Stomach (tissue), 19 donors: ENCODE measurements at places on chromosomes 3 and 15. TPM values are rescaled to one million over a fixed set of nuclear protein-coding genes. Genes with fewer than 3 reads are reported as not detected.
A peak's percentile ranks its signal among the peaks of the same experiment; 100 is the strongest.

Gene SIDT1
- 35.6 TPM for total RNA-seq

Gene CSK
- total RNA-seq = 15.2 TPM

Gene UBE2E2
- total RNA-seq = 128 TPM

Gene PTX3
- total RNA-seq = 5.9 TPM

Gene HTD2
- not detected for total RNA-seq

Gene GLDN
- not detected for total RNA-seq

Gene GOLGA6D
- 0.18 TPM for total RNA-seq

Gene SCAMP2
- 134 TPM for total RNA-seq

Gene CD200R1
- not detected for total RNA-seq

Gene GALK2
- 18.3 TPM for total RNA-seq

Gene SEMA5B
- total RNA-seq = 27.2 TPM

Gene SLC28A1
- not detected for total RNA-seq

Gene FSIP1
- total RNA-seq = 0.43 TPM

DNA sequence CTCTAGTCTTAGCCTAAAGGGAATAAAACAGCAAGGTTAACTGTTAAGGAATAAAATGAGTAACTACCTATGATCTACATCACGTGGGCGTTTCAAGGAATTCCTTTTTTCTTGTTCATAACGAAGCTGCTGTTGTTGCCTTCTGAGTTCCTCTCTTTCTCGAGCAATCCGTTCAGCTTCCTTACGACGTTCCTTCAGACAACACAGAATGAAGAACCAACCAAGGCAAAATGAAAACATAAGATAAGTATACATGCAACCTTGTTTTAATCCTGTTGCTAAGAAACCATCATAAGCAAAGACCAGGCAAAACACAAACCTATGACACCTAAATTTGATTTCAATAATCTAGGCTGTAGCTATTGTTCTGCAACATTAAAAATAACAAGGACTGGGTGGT, 44.1 kb downstream of the SLTM start:
- no peak for DNase-seq

- peak; percentile 36 for DNase-seq
Observed at GRCh38 chr3:23671851-23672589, 133.7 kb upstream of the UBE2E1 start.

DNA sequence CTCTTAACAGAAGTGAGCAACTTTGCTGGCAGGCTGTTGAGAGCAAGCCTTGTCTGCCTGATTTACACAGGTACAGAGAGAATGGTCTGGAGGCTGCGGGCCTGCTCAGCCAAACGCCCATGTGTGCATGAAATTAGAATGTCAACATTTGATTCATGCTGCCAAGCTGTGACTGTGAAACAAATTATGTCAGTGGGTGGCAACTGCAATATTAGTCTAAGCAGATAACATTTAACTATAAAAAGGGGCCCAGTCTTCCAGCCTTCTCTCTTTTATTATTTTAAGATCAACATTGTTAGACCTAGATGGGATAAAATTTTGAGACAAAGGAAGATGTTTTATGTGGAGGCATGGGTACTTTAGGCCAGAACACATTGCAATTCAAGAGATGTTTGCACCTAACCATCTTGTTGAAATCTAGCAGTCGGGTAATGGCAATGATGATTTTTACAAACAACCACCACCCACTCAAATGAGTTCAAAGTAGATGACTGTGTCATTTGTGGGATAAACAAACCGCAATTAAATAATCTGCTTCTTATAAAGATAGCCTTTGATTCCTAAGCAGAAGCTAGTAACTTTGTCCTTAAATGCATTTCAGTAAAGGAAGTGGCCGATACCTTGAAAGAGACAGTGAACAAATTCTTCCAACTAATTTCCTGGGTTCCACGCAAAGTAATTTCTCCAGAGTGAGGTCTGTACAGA, 70.2 kb downstream of the FOXB1 start:
- DNase-seq = peak; percentile 66

- DNase-seq = peak; percentile 21
Observed at GRCh38 chr15:98823616-98824015, 175.3 kb downstream of the IGF1R start.

DNA sequence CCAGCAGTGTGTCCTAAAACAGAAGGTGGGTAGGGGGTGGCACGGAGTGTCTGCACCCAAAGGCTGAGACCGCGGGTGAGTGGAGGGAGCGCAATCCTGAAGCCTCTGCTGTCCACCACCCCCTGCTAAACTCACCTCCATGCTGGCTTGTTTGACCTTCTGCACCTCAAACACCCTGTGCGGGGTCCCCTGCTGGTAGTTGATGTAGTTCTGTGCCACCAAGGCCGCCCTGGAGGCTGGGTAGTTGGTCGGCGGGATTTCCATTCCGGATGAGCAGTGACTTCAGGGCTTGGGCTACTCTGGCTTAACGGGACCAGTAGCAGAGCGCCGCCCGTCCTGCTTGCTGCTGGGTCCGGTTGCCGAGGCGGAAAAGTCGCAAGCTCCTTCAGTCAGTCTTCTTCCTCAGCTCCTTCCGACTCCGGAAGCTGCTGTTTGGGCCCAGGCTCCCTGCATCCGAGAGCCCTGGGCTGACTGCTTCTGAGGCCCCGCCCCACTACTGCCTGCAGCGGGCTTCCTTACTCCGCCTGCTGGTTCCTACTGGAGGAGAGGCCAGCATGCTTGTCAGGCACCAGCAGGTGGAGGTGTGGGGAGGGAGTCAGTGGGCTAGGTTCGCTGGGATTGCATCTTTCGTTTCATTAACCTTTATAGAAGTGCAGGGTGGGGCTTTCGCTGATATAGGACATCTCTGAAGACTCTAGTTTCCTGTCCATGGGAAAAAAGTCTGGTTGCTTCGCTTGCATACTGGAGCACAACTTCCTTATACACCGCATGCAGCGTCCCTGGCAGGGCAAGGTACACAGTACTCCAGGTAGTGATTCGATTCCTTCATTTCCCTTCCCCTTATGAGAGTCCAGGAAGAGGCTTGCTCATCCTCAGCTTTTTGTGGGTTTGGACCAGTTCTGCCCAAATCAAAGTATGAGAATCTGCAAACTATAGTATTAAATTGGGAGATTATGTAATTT, at the start of gene LXN:
Gene LXN, minus strand, starts transcription at position 434 of the 962 bp plus-strand sequence. Its CDS starts 170 bp downstream, at position 264.
- peak; percentile 90 for DNase-seq

- DNase-seq = no peak
Observed at GRCh38 chr3:143902210-143902609, 53.9 kb upstream of the SLC9A9 start.

- DNase-seq = no peak
Observed at GRCh38 chr3:57929988-57930387, 78.2 kb upstream of the FLNB start.

DNA sequence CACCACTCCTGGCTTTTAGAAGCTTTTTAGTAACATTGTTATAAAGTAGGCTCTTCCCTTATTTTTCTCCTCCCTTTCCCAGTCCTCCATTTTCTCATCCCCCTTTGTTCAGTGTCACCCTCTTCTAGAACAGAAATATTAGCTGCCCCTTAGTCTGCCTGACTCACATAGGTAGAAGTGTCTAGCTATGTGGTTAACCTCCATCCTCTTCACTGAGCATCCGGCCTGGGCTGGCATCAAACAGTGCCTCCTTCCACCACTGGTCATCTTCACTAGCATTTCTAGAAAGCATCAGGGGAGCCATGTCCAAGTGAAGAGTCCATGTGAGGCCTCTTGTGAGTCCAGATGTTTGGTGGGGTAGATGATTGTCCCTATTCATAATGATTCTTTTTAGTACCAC, 70.0 kb upstream of the SKOR1 start:
- no peak for DNase-seq

- DNase-seq = no peak
Observed at GRCh38 chr3:10653241-10653640, 147.9 kb upstream of the ATP2B2 start.

- no peak for DNase-seq
Observed at GRCh38 chr3:152402695-152403451, 134.1 kb downstream of the MBNL1 start.

- DNase-seq = no peak
Observed at GRCh38 chr3:77038930-77039605, 831 bp upstream of the ROBO2 start.

- DNase-seq = no peak
Observed at GRCh38 chr3:66816090-66816761, 181.9 kb upstream of the KBTBD8 start.

GRCh38 chr3:149462581-149463011, 11.9 kb upstream of the TM4SF4 start:
- DNase-seq = no peak

DNA sequence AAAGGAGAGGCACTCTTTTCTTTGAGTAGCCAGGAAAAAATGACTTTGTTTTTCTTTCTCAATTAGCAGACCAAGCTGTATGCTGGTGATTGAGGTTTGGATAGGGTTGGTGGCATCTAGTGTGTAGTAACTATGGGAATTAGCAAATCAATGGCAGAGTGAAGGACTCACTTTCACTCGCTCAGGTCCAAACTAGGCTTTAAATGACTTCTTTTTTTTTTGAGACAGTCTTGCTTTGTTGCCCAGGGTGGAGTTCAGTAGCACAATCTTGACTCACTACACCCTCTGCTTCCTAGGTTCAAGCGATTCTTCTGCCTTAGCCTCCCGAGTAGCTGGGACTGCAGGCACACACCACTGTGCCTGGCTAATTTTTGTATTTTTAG, 35.9 kb downstream of the PRKCI start:
- no peak for DNase-seq

DNA sequence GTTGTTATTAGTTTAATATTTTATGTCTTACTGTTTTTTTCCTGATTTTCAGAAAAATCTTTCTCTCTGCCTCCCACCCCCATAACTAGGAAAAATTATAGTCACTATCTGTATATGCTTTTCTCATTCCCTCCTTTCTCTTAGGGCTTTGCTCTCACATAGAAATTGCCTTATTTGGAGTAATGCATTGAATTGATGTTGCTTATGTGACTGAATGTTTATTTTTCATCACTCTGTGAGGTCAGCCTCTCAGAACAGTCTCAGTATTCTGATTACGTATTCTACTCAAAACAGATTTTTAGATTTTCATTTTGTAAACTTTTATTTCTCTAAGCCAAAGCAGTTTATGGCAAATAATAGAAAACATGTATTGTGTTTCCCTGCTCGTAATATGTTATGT, 121.0 kb downstream of the SLMAP start:
- DNase-seq = peak; percentile 16

- DNase-seq = peak; percentile 84
Observed at GRCh38 chr3:105369500-105370371, 3.0 kb downstream of the ALCAM start.
